Nucleus accumbens (tissue), 56 donors: ENCODE measurements at places on chromosomes 3 and 15.

DNA sequence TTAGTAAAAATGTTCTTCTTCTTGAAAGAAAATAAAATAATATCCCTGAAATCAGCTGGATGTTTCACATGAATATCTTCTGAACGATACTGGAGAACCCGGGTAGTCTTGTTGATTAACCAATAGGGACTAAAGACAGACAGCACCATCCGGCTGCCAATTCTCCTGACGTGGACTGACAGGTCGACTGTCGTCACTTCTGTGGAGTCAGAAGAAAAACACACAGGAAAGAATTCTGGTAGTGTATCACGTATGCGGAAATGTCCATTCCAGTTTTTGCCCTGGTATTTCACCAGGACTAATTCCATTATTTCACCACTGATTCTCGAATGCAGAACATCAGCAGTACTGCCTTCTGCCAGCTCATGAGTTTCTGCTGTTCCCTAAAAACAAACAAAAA is 144.6 kb downstream of the VPS13C start:
- no peak for DNase-seq

DNA sequence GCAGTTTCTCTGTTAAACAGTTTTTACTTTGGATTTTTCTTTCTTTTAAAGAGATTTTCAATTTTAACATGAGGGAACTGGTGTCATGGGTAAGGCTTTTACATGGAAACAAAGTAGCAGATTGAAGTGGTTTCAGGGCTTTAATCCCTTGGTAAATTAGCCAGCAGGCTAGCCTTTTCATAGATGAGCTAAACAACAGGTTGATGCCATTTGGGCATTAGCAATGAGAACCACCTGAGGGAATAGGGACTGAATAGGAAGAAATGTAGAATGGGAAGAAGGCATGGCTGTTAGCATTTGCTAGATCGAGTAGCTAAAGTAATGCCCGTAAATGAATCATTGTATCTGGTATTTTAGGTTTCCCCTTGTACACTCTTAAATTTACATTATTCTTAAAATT is 165.5 kb upstream of the MLF1 start:
- no peak for DNase-seq

DNA sequence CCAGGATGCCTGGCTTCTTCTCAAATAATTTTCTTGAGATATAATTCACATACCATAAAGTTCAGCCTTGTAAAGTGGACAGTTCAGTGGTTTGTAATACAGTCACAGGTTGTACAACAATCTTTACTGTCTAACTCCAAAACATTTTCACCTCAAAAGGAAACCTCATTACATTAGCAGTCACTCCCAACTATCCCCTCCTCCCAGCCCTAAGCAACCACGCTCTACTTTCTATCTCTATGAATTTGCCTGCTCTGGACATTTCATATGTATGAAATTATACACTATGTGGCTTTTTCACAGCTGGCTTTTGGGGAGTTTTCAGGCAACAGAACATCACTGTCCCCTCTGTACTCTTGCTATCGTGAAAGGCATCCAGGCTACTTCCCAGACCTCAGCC is 17.5 kb downstream of the TGM5 start:
- no peak for DNase-seq

DNA sequence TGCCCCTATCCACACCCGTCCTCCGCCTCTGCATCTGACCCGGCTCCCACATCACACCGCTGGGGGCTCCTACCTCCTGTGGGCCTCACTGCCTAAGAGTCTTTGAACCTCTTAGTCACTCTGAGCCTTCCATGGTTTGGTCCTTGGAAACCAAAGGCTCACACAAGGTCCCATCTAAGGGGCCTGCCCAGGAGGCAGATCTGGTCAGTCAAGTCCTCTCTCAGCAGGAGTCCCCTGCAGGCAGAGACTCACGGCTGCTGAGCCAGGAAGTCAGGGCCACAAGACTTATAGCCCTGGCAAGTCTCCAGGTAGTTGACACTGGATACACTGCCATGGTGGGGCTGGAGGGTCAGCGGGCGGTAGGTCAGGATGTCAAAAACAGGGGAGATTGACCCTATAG is 31.2 kb upstream of the ALDH1L1 start:
- no peak for DNase-seq

DNA sequence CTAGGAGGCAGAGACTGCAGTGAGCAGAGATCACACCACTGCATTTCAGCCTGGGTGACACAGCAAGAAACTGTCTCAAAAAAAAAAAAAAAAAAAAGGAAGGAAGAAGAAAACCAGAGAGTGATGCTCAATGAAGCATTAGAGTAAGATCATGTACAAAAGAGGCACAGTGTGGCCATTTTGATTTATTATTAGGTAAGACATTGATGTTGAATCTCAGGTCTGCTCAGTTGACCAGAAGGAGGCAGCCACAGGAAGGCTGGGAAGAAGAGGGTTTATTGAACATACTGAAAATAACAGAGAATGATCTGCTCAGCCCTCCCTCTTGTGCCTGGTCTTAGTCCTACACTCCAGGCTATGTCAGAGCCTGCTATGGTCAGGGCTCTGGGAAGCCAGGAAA is 15.6 kb downstream of the LRRK1 start:
- DNase-seq = no peak

DNA sequence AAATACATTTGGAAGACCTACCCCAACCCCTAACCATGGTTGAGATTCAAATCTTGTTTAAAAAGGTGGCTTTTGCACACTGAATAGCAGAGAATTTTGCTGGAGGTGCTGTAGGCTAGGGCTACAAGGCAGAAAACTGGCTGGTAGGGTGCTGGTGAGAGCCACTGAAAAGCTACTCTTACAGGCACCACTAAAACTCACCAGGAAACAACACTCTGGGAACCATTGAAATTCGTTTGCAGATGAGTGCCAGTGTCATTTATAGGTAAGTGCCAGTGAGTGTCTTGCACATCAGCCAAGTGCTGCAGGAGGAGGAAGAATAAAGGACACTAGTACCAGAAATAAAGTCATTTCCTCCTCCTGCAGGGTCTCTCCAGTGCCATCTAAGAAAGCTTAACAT is 610.2 kb downstream of the ZNF385D start:
- no peak for DNase-seq

DNA sequence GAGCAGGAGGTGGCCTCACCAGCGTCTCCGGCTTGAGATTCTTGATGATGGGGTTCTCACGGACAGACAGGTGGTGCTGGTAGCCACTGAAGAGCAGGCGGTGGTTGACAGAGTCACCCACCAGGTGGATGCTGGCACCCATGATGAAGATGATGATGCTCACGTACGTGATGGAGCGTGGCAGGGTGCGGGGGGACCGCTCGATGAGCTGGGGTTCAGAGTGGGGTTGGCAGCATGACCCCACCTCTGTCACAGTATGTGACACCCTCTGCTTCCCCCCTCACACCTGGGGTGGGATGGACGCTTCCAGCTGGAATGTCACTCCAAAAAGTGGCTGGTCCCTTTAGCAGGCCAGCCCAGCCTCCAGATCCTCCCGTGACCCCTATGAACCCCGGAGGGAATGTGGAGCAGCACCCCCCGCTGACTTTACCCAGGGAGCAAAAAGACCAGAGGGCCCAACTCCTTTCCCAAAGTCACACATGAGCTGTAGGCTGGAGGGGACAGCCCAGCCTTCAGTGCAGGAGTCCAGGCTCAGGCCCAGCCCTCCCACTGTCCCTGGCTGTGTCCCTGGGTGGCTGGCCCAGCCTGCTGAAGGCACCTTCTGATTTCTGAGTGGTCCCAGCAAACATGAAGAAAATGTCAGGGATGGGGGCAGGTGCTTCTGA is 6.7 kb upstream of the CALML4 start:
- no peak for DNase-seq

DNA sequence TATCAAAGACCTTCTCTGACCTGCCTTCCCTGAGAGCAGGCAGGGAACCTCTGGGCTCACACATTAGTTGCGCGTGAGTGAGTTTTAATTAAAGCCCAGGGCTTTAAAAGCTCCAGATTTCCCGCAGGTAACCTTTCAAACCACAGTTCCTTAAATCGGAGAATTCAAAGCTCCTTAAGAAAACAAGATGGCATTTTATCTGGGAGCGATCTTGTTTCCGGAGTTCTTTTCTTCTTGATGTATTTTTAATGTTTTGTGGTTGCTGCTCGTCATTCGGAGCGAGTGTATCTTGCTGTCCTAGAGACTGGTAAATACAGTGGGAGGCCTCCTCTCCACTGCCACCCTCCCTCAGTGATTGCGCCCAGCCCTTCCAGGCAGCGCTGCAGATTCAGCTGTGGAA is 284.3 kb downstream of the CLSTN2 start:
- no peak for DNase-seq

- no peak for DNase-seq
These were observed 1.2 kb downstream of the MYD88 start for GRCh38 chr3:38139652-38140051.

GRCh38 chr15:33154351-33155166 is 40.0 kb downstream of the FMN1 start:
- DNase-seq = no peak

DNA sequence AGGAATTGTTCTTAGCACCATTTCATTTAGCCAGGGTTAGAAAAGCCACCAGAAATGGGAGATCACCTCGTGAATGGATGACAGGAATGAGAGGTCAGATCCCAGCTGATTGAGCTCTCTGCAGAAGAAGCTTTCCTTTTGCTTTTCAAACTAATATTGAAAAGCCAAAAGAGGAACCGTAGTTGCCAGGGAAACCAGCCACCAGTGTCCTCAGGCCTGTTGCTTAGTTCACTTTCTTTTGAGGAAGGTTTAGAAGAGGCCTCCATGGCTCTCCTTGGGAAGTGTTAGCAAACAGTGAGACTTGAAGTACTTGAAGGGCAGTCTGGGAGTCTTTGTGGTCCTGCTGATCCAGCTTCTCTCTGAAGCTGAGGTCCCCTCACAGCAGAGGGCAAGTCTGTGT is 7.4 kb upstream of the CCK start:
- no peak for DNase-seq
